ENCODE measurements at places on chromosomes 5 and 9. TPM values are rescaled to one million over a fixed set of nuclear protein-coding genes. Genes with fewer than 3 reads are reported as not detected.

The RECK gene
- 3.5 TPM for total RNA-seq

DNA sequence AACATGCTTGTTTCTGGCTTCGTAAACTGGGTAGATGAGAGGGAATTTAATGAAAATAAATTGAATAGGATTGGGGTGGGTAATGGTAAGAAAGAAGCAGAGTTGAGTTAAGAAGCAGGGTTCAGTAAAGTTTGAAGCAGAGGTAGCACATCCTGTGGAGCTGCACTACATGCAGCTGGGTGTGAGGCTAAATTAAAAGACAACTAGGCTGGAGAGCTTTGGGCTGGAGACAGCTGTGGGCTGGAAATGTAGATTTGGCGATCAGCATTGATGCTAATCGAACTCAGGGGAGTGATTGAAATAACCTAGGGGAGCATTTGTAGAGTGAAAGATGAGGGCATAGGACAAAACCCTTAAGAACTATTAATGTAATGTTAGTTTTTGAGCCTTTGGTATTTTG is 35.6 kb downstream of the CDC42SE2 start:
- peaks cover 2% of the 10 kb centered on the region for H3K4me1 ChIP-seq
- H3K27me3 ChIP-seq, result no peaks in the 10 kb centered on the region
- H3K4me3 ChIP-seq, result no peak overlapping the region
- H3K27ac ChIP-seq, result no peak overlapping the region

The TNFSF8 gene
- total RNA-seq, result 0.28 TPM

- H3K4me3 ChIP-seq, result no peak overlapping the region
- no peak for DNase-seq
- no peaks in the 10 kb centered on the region for H3K27me3 ChIP-seq
- peaks cover 64% of the 10 kb centered on the region for H3K36me3 ChIP-seq
- H3K27ac ChIP-seq, result no peak overlapping the region
These were observed 30.8 kb downstream of the IPPK start for GRCh38 chr9:92639124-92639523.

DNA sequence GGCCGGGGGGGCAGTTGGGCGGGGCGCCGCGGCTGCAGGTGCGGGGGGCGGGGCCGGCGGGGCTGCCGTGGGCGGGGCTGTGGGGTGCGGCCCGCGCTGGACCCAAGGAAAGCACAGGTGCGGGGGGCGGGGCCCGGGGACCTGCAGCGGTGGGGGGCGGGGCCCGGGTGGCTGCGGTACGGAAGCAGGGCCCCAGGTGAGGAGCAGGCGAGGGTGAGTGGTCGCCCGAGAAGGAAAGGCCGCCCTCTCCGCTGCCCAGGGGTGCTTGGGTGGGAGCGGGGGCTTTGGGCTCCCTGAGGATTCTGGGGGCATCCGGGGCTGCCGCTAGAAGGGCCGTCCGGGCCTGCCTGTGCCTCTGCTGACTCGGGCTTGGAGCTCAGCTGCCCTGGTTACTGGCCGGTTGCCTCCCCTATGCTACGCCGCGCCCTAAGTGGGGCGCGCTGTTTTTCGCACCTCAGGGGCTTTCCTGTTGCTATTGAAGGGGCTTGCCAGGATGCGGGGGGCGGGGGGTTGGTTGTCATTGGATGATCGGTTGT is 767 bp downstream of the RALGPS1 start:
- H3K27ac ChIP-seq, result no peak overlapping the region
- no peaks in the 10 kb centered on the region for H3K4me1 ChIP-seq
- no peak overlapping the region for H3K4me3 ChIP-seq
- DNase-seq, result no peak
- H3K36me3 ChIP-seq, result no peaks in the 10 kb centered on the region

The SGCD gene
- 1.7 TPM for total RNA-seq

DNA sequence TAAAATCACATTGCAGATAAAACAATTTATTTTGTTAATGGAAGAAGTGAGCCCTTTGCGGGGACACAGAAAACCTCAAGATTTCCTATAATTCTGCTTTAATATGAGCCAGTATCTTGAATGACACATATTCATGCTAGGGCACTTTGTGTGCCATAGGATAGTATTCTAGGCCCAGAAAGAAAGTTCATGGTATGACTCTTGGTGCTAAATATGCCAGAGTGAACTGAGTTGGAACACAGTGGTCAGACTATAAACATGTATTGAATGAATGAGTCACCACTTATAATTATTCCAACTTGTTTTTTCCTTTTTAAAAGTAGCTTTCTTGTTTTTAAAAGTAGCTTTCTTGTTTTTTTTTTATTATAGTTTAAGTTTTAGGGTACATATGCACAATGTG is 46.0 kb downstream of the ADAMTS19 start:
- H3K36me3 ChIP-seq, result no peaks in the 10 kb centered on the region
- DNase-seq, result no peak
- no peak overlapping the region for H3K27ac ChIP-seq
- H3K4me3 ChIP-seq, result no peak overlapping the region

DNA sequence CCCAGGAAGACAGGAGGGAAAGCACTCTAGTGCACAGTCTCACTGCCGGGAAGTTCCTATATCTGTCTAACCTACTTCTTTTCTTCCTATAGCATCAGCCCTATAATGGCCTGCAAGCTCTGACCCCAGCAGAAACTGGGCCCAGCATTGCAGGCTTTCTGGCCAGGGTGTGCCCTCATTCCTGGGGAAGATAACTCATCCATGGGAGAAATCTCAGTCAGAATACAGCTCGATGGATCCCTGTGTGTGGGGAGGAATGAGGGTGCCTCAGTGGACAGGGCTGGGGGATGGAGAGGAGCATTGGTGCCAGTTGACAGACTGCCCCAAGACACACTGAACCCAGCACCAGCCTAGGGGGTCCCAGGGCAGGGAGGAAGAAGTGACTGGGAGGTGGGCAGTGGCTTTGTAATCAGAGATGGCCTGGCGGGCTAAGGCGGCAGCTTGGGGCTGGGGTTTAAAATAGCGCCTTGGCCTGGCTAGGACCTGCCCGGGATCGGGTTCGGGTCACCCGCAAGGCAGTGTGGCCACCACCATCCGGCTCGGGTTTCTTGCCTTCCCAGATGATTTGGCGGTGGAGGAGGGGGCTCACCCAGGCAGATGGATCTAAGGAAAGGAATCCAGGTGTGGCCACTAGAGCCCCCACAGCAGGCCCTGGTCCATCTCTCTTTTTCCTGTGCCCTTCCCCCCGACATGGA is 7.6 kb upstream of the CXXC5 start:
- H3K36me3 ChIP-seq, result no peaks in the 10 kb centered on the region
- H3K4me3 ChIP-seq, result no peak overlapping the region
- DNase-seq, result no peak
- no peak overlapping the region for H3K27ac ChIP-seq
- peaks cover 68% of the 10 kb centered on the region for H3K4me1 ChIP-seq
- no peaks in the 10 kb centered on the region for H3K27me3 ChIP-seq

The EMB gene
- 2.8 TPM for total RNA-seq

The TIGD6 gene
- 2.4 TPM for total RNA-seq

DNA sequence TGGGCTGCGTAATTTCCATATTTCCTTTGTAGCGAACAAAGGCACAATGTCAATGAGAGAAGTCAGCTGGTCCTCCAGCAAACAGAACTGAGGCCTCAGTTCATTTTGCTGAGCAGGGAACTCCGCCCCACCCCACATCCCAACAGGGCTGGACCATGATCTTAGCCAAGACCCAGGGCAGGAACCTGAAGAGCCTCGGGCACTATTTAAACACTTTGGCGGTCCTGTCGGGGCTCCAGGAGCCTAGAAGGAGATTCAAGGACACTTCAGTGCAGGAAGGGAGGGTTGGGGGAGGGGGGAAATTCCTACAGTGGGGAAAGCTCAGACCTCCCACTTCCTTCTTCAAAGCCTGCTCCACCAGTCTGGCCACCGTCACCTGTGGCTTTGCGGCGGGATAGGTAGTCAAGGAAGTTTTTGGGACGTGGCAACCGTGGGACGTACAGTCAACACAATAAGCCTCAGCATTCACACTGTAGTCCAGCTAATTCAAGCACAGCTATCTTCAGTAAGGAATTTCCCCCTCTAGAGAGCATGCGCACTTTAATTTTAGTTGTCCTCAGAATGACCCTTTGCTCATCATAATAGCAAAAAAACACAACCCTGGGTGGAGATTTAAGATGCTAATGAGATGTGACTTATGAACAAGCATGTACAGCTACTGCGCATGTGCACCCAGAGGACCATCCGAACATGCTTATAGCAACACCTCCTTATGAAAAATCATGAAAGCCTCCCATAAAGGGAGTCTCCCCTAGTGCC is 30.9 kb downstream of the S1PR3 start:
- H3K27ac ChIP-seq, result no peak overlapping the region
- DNase-seq, result no peak
- no peaks in the 10 kb centered on the region for H3K36me3 ChIP-seq
- no peak overlapping the region for H3K4me3 ChIP-seq

GRCh38 chr5:74232276-74232675 is 408.3 kb downstream of the ENC1 start:
- H3K27me3 ChIP-seq, result no peaks in the 10 kb centered on the region
- no peak overlapping the region for H3K4me3 ChIP-seq
- H3K36me3 ChIP-seq, result no peaks in the 10 kb centered on the region
- no peak for DNase-seq
- H3K4me1 ChIP-seq, result no peaks in the 10 kb centered on the region

The IFNA21 gene
- not detected for total RNA-seq

DNA sequence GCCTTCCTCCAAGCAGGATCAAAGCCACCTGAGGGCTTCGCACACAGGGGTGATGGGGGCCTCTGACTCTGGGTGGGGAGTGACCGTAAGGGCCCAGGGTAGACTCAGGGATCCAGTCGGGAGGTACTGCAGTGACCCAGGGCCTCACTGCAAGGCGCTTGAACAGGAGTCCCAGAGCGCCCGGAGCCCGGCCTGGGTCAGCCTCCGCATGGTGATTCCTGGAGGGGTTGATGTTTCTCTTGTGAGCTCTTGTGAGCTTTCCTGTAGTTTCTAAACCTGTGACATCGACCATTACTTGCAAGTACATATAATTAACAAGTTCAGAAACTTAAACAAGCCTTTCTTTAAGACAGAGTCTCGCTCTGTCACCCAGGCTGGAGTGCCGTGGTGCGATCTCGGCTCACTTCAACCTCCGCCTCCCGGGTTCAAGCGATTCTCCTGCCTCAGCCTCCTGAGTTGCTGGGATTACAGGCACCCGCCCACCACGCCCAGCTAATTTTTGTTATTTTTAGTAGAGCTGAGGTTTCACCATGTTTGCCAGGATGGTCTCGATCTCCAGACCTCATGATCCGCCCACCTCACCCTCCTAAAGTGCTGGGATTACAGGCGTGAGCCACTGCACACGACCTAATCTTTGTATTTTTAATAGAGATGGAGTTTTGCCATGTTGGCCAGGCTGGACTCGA is 19.8 kb downstream of the PTGES start:
- no peaks in the 10 kb centered on the region for H3K27me3 ChIP-seq
- no peaks in the 10 kb centered on the region for H3K36me3 ChIP-seq
- no peaks in the 10 kb centered on the region for H3K4me1 ChIP-seq

The F12 gene
- total RNA-seq, result 256 TPM

- H3K4me3 ChIP-seq, result no peak overlapping the region
- no peaks in the 10 kb centered on the region for H3K36me3 ChIP-seq
- H3K27ac ChIP-seq, result no peak overlapping the region
- no peaks in the 10 kb centered on the region for H3K4me1 ChIP-seq
- H3K27me3 ChIP-seq, result no peaks in the 10 kb centered on the region
- DNase-seq, result no peak
These were observed 27.0 kb upstream of the ALDOB start for GRCh38 chr9:101462558-101462957.
